ENCODE measurements at places on chromosomes 16 and 17.

GRCh38 chr16:1403733-1404132 is 10.8 kb downstream of the UNKL start:
- no peak for DNase-seq

DNA sequence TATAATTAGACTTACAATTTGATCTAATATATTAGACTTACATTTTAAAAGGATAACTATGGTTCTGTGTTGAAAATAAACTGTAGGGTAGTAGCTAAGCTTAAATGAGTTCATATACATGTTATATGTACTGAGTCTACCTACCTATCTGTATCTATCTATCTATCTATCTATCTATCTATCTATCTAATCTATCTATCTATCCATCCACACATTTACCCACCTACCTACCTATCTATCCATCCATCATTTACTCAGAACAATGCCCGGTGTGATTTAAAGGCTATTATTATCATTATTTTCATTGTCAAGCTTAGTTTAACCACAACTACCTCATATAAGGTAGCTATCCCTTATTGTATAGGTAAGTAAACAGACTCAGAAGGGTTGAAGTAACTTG is 7.0 kb downstream of the KRT10 start:
- no peak for DNase-seq

- DNase-seq, result no peak
Observed at GRCh38 chr17:2064980-2065785, 10.3 kb downstream of the HIC1 start.

- no peak for DNase-seq
Observed at GRCh38 chr16:19411298-19411697, 6.4 kb upstream of the TMC5 start.

DNA sequence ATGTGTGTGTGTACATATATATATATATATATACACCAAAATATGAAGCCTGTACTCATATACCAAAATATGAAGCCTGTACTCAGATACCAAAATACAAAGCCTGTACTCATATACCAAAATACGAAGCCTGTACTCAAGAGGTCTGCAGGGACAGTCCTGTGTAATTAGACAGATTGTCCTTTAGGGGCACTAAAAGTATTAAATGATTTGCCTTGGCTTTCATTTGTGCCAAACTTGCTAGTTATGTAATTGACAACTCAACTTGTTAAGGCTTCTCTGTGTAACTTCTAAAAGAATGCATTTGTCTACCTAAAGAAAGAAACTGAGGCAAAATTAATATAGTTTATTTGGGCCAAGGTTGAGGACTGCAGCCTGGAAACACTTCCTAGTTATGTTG is 30.8 kb upstream of the DHX40 start:
- no peak for DNase-seq

DNA sequence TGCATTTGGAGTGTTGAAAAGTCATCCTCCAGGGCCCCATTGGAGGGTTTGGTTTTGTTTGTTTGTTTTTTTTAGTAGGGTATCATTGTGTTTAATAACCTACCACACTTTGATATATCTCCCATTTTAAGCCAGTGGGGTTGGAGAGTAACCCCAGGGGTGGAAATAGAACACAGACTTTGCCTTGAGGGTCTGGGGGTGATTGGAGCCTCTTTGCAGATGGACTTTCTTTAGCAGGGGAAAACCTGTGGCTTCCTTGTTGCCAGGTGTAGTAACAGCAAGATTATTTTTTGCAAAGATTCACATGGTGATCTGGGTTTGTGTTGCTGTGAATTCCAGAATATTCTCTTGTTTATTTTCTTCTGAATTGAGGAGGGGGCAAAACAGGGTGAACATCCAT is 1.5 kb downstream of the ABCC1 start:
- DNase-seq, result no peak

DNA sequence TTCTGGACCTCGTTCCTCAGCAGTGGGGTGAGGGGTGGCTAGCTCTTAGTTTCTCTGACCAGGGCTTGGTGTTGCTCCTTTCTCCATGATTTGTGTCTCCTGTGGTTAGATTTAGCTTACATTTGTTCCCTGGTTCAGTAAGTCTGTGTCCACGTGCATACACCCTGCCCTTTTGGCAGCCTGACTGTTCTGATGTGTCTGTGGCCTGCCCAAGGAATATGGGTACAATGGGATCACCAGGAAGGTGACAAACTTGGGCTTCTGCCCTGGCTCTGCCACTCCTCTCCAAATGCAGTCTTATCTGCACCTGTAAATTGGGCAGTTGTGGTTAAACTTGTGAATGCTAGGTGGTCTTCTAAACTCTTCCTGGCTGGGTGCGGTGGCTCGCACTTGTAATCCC is 17.5 kb downstream of the ALKBH5 start:
- DNase-seq, result no peak

DNA sequence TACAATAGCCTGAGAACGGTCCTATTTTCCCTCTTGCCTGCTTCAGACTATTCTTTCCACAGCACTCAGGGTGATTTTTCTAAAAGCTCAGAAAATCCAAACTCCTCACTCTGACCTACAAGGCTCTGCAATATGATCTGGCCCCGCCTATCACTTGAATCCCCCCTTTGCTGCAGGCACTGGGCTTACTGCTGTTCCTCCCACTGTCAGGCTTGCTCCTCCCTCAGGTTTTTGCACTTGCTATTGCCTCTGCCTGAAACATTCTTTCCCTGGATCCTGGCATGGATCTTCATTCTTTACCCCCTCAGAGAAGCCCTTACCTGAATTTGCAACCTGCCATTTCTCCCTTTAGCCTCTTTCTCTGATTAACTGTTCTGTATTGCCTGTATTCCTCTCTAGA is 52.3 kb downstream of the RPGRIP1L start:
- DNase-seq, result no peak

DNA sequence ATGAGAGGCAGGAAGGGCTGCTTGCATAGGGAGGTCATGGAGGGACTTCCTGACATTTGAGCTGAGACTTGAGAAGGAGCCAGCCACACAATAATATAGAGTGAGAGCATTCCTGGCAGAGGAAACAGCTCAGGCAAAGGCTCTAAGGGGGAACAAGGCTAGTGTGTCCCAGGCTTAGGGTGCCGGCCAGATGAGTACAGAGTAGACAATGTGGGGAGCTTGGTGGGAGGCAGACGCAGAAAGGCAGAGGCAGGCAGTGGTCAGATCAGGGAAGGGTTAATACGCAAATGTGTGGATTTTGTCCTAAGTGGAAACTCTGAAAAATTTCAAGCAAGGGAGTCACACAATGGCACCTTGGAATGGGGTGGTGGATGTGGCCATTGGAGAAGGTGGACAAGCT is 31.3 kb downstream of the CD300LB start:
- DNase-seq, result no peak

DNA sequence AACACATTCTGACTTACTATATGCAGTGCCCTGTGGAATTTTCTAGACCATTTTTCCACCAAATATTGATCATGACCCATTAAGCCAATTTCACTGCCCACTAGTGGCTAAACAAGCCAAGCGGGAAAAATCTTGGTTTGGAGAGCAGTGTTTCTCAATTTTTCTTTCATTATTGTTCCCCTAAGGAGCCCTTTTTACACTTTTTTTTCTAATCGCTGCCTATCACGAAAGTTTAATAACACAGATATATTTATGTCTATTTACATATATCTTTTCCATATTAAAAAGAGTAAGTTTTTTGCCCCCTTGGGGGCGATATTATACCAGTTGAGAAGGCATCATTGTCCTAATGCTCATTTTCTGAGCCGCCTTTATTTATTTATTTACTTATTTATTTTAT is 10.8 kb upstream of the TLCD3B start:
- no peak for DNase-seq

GRCh38 chr17:58317421-58318064 is 11.1 kb downstream of the TSPOAP1 start:
- peak; percentile 52 for DNase-seq

- DNase-seq, result no peak
Observed at GRCh38 chr16:23587726-23588125, 8.4 kb downstream of the NDUFAB1 start.

DNA sequence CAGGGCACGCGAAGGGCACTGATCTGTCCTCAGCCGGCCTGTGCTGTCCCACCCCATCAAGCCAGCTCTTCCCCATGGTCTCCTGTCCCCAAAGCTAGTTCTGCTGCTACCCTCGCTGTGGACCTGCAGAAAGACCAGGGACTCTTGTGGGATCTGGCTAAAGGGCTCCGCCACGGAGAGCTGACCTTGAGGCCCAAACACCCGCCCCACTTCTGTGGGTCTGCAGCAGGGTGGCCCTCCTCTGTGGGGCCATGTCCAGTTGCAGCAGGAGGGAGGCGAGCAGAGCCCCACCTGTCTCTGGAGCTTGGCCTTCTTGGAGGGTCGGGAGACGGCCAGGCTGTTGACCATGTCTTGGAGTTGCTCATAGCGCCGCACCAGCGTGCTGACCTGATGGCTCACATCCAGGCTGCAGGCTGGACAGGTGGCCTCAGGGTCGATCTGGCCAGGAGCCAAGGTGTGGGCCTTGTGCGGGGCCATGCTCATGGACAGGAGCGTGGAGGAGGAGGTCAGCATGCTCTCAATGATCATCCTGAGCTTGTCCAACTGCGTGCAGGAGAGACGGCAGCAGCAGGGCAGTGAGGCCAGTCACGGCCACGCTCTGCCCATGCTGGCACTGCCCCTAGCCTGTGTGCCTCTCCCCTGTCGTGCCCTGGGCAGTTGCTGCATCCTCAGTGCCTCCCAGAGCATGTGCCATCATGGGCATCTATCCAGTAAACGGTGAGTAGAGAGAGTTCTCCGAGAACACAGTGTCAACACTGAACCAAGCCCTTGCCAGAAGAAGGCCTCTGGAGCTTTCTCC is 16.6 kb downstream of the UBALD2 start:
- DNase-seq, result no peak

- no peak for DNase-seq
Observed at GRCh38 chr16:84464116-84464515, 40.3 kb downstream of the MEAK7 start.

- no peak for DNase-seq
Observed at GRCh38 chr16:30428055-30428454, 1.8 kb downstream of the DCTPP1 start.

GRCh38 chr16:74745926-74746325 is 28.7 kb downstream of the FA2H start:
- DNase-seq, result no peak

DNA sequence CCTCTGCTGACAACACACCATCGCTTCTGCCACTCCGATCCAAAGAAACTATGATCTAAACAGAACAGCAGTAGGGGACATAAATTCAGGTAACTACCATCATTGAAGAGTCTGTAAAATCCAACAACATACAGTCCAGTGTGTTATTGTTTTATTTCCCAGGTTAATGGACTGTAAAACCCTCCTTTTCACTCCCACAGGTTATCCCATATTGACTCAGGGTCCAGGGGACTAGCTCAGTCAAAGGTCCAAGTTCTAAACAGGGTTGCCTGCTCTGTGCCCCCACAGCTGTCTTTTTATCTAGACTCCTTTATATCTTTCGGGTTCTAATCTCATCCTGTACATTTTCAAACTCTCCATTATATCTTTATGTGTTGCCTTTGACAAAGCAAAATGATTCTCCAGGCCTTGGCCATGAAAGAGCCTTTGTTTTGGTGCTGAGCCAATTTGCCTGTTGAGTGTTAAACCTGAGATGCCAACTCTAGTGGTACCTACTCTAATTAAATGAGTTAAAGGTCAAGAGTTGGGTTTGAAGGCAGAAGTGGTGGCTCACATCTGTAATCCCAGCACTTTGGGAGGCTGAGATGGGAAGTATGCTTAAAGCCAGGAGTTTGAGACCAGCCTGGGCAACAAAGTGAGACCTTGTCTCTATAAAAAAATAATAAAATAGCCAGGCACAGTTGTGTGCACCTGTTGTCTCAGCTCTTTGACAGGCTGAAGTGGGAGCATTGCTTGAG is 80.5 kb downstream of the SNX11 start:
- no peak for DNase-seq

DNA sequence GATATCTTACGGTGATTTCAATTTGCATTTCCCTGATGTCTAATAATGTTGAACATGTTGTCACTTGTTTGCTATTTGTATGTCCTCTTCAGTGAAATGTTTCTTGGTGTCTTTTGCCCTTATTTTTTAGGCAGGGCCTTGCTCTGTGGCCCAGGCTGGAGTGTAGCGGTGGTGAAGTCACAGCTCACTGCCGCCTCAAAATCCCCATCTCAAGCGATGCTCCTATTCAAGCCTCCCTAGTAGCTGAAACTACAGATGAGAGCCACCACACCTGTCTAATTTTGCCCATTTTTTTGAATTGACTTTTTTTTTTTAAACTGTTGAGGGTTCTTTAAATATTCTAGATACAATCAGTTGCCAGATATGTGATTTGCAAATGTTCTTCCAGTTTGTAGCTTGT is 8.3 kb downstream of the UBE2G1 start:
- DNase-seq, result no peak

GRCh38 chr17:50175035-50175807 is 9.4 kb downstream of the SGCA start:
- DNase-seq, result no peak

DNA sequence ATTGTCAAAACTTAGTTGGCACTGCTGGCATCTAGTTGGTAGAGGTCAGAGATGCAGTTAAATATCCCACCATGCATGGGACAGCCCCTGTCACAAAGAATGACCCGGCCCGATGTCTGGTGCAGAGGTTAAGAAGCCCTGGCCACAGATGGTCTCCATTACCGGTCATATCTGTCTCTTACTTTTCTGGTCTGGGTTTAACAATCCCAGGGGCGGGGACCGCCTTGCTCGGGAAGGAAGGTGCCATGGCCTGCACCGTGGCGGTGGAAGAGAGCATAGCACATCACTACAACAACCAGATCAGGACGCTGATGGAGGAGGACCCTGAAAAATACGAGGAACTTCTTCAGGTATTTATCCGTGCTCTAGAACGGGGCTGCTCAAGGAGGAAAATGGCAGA is 8.1 kb downstream of the COQ7 start:
- no peak for DNase-seq

GRCh38 chr16:27436065-27436464 is 34.1 kb downstream of the IL21R start:
- DNase-seq, result no peak

- no peak for DNase-seq
Observed at GRCh38 chr17:76556765-76557367, 17.0 kb downstream of the PRCD start.

- no peak for DNase-seq
Observed at GRCh38 chr17:28133562-28133970, 91.1 kb downstream of the NLK start.

GRCh38 chr16:17204644-17205043 is 266.1 kb downstream of the XYLT1 start:
- DNase-seq, result no peak

- DNase-seq, result no peak
Observed at GRCh38 chr17:57399690-57400089, 143.4 kb downstream of the MSI2 start.

- DNase-seq, result no peak
Observed at GRCh38 chr17:15479703-15480102, 12.3 kb upstream of the CDRT4 start.

GRCh38 chr16:27549464-27549745 is 308 bp downstream of the GTF3C1 start:
- DNase-seq, result no peak

- no peak for DNase-seq
Observed at GRCh38 chr17:58679263-58680037, 12.4 kb downstream of the TEX14 start.

- DNase-seq, result no peak
Observed at GRCh38 chr17:75571885-75572215, 15.8 kb upstream of the MYO15B start.

GRCh38 chr17:34892461-34893249 is 68.6 kb downstream of the CCT6B start:
- no peak for DNase-seq
